RPMI8226 (cell line): ENCODE measurements at places on chromosomes 2 and 18.

DNA sequence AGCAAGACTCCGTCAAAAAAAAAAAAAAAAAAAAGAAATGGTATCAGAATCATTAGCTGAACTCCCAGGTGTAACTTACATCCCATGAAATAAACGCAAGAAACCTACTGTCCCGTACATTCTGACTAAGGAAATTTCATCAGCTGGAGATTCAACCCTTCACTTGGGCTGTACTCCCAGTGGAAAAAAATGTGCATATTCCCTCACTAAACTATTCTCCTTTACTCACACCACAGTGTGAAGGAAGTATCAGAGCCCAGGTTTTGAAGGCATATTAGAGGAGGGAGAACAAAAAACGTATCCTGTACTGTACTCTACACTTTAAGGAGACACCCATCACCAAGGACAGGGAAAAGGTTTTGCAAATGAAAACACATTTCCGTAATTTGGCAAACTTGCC, 64.3 kb downstream of the DNER start:
- no peak for DNase-seq

GRCh38 chr18:66136039-66136438, 385.2 kb downstream of the CDH7 start:
- no peak for DNase-seq

GRCh38 chr2:156088587-156088986, 243.9 kb downstream of the NR4A2 start:
- DNase-seq: no peak

DNA sequence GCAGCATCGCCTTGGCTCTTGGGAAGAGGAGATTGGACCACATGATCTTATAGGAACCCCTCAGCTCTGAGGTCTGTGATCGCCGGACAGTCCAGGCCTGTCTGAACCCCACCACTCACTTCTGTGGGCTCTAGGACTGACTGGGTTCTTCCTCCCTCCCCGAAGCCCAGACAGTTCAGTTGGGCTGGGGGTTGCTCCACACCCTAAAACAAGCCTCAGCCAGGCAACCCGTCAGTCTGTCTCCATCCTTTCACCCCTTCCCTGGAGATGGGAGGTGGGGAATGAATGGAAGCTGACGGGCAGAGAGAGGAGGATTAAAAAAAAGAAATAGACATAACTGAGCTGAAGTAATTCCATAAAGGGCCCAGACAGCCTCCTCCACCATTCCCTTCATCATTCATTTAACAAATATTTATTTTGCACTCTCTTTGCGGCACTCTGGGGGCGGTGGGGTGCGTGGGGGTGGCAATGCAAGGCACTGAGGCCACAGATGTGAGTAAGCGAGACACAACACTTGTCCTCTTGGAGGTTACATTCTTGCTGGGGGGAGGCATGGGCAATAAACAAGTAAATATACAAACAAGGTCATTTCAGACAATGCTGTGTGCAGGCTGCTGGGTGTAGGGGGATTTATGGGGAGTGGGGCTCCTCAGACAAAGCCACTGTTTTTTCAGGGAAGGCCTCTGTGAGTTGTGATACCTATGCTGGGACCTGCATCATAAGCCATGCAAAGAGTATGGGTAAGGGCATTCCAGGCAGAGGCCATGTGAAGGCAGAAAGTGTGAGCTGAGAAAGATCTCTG, 12.9 kb downstream of the WNT10A start:
- DNase-seq: no peak

GRCh38 chr2:218983934-218984238, 1.1 kb downstream of the FEV start:
- no peak for DNase-seq

GRCh38 chr2:40458271-40458794, 6.4 kb upstream of the SLC8A1 start:
- DNase-seq: peak; percentile 59

- no peak for DNase-seq
Measured at GRCh38 chr2:220499225-220499624, 871.8 kb downstream of the SLC4A3 start.

GRCh38 chr2:151869291-151869690, 41.1 kb upstream of the ARL5A start:
- no peak for DNase-seq

GRCh38 chr2:9179572-9180201, 26.9 kb upstream of the ASAP2 start:
- no peak for DNase-seq

DNA sequence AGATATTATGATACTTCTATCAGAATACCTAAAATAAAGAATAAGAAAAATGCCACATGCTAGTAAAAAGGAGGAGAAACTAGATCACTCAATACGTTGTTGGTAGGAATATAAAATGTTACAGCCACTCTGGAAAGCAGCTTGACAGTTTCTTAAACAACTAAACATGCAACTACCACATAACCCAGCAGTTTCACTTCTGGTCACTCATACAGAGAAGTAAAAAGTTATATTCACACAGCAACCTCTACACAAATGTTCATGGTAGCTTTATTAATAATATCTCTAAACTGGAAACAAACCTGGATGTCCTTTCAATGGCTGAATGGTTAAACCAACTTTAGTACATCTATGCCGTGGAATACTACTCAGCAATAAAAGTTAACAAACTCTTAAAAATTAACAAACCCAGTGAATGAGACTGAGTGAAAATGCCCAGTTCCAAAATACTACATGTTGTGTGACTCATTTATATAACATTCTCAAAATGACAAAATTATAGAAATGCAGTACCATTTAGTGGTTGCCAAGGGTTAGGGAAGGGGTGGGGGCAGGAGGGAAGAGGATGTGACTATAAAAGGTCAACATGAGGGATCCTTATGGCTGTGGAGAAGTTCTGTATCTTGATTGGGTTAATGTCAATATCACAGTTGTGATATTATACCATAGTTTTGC, 124.1 kb downstream of the MMADHC start:
- DNase-seq: no peak

DNA sequence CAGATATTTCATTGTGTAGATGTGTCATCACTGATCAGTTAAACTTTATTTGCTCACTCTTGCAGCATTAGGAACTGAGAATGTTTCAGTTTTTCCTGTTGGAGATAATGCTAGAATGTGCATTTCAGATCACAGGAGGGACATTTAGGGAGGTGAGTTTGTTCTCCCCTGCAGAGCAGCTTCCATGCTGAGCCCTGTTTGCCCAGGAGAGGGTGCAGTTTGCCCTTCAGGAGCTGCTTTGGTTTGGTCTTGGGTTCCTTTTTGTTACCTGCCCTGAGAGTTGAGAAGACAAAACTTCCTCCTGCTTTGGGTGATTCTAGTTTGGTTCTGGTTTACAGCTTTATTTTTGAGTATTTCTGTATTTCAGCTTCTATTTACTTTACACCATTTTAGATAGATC, 49.9 kb downstream of the DGKD start:
- DNase-seq: peak; percentile 49

GRCh38 chr18:49841236-49842217, 28.2 kb upstream of the ACAA2 start:
- DNase-seq: peak; percentile 37

DNA sequence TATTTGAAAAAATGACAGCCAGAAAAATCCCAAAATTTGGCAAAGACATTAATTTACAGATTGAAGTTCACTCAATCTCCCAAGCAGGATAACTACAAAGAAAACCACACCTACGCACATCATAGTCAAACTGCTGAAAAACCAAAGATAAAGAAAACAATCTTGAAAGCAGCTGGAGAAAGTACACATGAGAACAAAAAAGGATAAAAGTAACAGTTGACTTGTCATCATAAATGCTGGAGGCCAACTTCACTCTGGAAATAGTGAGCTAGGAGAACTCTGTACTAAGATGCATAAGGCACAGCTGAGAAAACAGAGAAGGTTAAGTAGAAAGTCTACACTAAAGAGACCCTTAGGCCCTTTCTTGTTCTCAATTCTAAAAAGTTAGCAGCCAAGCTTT, 73.1 kb downstream of the TLK1 start:
- DNase-seq: no peak

DNA sequence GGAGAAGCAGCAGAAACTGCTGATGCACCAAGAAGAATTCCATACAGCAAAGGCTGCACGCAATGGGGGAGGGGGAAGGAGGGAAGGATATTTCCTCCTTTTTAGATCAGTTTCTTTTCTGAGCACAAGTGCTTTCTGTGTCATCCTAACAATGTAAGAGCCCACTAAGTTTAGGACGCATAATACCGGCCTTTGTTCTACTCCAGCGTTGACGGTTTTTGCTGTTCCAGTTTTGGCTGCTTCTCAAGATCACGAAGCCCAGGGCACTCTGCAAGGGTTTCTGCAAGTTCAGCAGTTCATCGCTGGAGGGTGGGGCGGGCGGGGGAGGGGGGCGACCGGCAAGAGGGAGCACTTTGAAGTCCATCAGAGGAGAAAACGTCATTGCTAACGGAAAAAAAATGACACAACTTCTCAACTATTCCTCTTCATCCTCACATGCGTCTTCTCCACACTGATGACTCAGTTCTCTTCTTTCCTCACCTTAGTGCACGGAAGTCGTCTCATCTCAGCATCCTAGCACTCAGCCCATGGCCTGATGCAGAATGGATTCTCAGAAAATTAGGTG, 8.7 kb downstream of the FAM178B start:
- DNase-seq: peak; percentile 65

- DNase-seq: no peak
Measured at GRCh38 chr2:45892757-45893156, 241.3 kb downstream of the PRKCE start.

DNA sequence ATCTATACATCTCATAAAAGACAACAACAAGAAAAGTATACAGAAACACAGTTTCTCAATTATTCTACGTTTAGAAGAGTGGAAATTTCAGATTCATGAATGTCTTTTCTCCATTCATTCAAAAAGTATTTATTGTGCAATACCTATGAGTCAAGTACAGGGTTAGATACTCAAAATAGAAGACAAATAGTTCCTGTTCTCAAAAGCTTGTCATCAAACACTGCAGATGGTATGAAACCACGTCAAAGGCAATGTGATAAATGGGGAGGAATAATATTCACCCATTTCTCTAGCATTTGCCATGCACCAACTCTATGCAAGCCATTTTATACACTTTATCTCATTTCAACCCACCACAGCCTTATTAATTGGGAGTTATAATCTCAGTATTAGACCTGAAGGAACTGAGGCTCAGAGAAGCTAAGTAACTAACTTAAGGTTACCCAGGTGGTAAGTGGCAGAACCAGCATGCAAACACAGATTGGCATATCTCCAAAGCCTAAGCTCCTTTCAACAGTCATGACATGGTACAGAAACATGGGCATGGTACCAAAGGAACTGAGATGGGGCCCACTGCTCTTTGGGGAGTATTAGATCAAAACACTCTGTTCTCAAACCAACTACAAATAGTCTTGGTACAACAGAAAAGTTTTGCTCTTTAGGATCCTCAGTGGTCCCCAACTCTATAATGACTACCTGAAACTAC, 67.2 kb upstream of the NPAS2 start:
- DNase-seq: no peak

DNA sequence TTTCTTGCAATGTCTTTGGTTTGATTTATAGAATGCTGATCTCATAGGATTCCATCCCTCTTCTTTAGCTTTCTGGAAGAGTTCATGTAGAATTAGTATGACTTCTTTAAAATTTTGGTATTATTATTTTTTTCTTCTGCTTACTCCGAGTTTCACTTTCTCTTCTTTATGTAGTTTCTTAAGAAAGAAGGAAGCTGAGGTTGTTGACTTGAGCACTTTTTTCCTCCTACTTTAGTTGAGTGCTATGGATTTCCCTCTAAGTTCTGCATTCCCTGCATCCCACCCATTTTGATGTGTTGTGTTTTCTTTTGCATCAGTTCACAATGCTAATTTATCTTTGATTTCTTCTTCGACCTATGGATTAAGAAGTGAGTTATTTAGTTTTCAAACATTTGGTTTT, 78.9 kb upstream of the SPRED2 start:
- no peak for DNase-seq

DNA sequence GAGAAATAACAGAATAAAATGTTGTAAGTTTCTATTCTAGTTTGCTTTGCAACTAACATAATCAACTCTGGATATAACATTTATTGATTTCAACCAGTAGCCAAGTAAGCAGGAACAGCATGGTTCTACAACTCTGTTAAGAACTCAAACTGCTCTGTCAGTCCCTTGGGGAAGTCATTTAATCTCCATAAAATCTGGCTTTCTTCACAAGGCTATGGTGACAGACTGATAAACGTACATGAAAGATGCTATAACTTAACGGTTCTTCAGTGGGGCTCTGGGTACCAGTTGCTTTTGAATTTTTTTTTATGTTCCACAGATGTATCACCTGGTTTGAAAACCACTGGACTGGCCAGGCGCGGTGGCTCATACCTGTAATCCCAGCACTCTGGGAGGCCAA, 10.3 kb downstream of the PSME4 start:
- DNase-seq: no peak

- no peak for DNase-seq
Measured at GRCh38 chr18:54181856-54182602, 42.4 kb downstream of the MBD2 start.

DNA sequence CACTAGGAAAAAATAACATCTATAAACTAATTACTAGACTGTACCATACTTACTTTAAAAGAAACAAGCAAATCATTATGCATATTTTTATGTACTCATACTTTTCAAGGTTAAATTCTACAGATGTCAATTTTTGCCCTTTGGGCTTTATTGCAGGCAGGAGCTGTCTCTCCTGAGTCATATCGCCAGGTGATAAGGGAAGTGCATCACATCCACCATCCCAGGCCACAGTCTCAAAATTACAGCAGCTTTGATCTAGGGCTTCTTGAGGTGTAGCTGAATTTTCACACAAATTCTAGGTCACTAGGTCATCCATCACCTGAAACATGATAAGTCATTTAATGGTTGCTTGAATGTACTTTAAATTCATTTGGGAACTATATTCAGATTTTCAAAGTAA, 38.4 kb upstream of the FRZB start:
- no peak for DNase-seq

DNA sequence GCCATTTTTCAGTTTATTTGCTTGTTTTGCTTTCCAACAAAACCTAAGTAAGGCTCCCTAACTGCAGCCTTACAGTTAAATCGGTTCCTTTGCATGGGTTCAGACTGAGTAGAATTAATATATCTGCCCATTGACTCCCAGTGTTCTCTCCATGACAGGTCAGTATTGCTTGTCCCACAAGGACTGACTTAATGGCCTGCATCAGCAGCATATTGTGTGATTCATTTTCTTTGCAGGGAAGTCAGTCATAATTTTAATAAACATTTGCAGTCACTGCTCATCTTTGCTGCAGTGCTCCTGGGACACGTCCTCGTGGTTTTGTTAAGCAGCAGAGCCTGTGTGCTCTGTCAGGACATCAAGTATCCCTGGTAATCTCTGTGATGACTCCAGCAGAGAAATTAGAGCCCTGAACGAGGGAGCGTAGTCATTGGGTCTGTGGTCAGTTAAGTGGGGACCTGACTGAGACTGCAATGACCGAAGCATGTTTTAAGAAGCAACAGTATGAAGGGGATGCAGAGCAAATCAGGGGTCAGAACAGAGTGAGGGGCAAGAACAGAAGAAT, 93.3 kb downstream of the CDH20 start:
- DNase-seq: no peak

DNA sequence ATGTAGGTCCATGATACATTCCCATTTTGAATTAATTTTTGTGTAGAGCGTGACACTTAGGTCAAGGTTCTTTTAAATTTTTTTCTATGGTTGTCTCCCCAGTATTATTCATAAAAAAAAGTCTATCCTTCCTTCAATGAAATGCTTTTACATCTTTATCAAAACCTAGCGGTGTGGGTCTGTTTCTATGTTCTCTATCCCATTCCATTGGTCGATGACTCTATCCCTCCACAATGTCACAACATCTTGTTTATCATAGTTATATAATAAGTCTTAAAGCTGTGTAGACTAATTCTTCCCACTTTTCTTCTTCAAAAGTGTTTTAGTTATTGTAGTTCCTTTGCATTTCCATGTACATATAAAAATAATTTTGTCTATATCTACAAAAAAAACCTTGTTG, 47.2 kb upstream of the GPR17 start:
- DNase-seq: no peak
